ENCODE measurements at places on chromosomes 3 and 15.

DNA sequence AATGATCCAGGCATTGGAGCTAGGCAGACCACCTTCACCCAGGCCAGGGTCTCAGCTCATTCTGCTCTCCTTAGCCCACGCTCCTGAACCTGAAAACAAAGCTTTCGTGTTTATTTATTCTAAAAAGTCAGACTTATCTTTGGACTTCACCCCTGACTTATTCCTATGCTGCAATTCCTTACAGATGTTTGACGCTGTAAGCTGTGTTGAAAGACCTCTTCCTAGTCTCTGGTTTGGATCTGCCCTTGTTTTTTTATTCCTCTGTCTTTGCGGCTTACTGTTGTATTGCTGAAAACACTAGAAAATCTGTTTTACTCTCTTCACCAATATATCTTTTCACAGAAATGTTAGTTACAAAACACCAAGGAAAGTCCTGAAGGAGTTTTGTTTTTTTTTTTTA, 40.5 kb upstream of the LDHAL6B start:
- DNase-seq: no peak

- no peak for DNase-seq
Observed at GRCh38 chr3:103976931-103977339, 1389.8 kb upstream of the ALCAM start.

DNA sequence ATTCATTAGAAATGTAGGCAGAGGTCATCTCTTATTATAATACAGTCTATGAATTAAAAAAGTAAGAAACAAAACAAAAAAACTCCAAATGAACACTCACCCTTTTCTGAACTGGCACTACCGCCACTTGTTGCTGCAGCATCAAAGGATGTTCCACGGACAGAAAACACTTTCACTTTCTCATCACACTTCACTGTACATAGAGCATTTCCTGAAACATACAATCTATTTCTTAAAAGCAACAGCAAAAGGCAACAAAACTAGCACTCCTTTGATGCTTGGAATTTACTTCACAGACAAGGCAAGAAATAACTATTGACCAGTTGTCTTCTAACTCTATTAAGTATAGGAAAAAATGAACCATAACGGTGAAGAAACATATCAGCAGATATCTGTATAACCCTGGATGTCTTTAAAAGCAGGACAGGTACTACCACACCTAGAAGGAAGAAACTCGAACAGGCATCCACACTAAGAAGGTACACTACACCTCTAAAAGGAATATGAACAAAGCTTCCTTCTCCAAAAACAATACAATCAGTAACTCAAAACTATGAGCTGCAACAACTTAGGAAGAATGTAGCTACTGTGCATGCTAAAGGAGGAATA, 24.9 kb downstream of the ETFA start:
- DNase-seq: no peak

DNA sequence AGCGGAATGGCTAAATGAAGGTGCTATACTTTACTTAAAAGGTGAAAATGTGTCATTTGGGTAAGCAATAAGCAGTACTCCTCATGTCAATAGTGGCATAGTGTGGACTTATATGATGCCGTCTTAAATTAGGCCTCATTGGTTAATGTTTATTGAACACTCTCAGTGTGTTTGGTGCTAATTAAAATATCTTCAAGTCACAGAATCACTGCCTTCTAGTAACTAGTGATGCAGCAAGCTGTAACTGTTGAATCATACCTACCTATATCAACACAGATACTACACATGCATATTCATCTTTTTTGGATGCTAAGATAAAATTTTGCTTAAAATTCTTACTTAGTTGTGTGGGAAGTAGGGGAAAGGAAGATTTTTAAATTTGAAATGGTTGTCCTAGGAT, 30.7 kb downstream of the ARHGAP31 start:
- no peak for DNase-seq

GRCh38 chr3:129598000-129598381, 8.5 kb downstream of the PLXND1 start:
- DNase-seq: no peak
